ENCODE measurements at places on chromosomes 4 and X.

DNA sequence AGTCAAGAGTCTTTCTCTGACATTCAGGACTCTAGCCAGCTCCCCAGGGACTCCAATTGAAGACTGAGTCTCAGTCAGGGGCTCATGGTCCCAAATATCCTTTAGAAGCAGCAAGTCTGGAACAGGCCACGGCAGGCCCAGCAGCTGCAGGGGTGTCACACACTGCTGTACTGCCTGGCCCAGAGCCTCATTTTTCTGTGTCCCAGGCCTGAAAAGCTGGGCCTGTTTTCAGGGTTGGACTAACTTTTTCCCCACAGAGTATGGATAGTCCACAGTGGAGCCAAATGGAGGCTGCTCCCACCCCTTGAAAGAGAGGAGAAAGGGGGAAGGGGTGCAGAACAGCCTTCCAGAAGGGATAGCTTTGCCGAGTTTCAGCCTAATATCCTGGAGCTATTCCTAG, 146.8 kb upstream of the NALF2 start:
- no peak for DNase-seq

DNA sequence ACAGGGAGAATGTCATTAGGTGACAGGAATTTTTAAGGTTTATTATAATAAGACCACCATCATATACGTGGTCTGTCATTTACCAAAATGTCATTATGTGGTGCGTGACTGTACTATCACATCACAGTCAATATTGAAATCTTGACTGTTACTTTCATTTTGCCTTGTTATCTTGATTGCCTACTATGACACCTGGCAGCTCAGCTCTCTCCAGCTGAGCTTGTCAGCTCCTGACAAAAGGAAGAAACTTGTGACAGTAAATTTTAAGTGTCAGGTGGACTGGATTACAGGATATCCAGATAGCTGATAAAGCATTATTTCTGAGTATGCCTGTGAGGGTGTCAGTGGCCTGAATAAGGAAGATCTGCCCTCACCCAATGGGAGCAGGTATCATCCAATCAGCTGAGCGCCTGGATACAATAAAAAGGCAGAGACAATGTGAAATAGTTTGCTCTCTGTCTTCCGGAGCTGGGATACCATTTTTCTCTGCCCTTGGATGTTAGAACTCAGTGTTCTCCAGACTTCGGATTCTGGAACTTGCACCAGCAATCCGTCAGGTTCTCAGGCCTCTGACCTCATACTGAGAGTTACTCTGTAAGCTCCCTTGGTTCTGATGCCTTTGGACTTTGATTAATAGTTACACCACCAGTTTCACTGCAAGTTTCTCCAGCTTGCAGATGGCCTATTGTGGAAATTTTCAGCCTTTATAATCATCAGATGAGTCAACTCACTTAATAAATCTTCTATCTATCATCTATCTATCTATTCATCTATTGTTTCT, 1454.7 kb upstream of the IGFBP7 start:
- DNase-seq, result no peak

- DNase-seq, result no peak
Observed at GRCh38 chr4:56976837-56977320, 527 bp downstream of the NOA1 start.

DNA sequence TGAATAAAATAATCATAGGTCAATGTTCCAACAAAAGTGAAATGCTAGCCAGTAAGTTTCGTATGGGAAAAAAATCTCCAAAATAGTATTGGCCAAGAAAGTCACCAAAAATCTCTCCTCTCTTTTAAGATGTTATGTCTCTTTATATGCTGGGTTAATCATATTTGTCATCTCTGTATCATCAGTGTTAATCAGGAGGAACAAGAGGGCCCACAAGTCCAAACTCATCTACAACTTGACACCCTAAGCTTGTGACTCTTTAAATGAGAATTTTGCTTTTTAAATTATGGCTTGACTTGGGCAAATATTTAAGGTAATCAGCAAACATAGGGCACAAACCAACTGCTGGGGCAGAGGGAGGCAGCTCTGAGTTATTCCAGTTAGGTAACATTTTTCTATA, 75.5 kb downstream of the AMMECR1 start:
- DNase-seq, result no peak

- no peak for DNase-seq
Observed at GRCh38 chr4:143353797-143354196, 17.1 kb downstream of the GAB1 start.

DNA sequence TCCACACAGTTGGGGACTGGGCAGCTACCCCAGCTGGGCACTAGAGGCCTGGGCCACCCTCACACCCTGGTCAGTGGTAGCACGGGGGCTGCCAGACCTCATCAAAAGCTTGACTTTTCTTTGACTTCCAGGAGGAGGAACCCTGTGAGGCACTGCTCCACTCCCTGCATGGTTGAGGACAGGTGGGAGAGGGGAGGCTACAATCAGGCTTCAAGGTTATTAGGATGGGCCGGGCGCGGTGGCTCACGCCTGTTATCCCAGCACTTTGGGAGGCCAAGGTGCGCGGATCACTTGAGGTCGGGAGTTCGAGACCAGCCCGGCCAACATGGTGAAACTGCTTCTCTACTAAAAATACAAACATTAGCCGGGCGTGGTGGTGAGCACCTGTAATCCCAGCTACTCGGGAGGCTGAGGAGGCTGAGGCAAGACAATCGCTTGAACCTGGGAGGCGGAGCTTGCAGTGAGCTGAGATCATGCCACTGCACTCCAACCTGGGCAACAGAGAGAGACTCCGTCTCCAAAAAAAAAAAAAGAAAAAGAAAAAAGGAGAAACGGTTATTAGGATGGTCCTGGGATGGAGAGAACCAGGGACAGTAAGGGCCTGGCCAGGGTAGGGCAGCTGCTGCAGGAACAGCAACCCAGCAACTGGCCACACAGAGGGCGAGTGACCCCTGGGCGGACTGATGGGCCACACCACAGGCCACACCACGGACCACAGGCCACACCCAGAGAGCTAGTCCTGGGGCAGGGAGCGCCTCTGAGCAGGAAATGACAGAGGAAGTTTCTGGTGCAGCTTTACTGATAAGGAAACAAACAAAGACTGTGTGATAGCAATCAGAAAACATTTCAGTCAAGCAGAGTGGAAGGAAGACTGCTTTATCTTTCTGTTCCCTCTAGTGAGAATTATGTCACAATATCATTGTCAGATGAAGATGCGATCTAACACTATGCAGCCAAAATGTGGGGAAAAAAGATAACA, 20.5 kb upstream of the OPN1LW start:
- no peak for DNase-seq

DNA sequence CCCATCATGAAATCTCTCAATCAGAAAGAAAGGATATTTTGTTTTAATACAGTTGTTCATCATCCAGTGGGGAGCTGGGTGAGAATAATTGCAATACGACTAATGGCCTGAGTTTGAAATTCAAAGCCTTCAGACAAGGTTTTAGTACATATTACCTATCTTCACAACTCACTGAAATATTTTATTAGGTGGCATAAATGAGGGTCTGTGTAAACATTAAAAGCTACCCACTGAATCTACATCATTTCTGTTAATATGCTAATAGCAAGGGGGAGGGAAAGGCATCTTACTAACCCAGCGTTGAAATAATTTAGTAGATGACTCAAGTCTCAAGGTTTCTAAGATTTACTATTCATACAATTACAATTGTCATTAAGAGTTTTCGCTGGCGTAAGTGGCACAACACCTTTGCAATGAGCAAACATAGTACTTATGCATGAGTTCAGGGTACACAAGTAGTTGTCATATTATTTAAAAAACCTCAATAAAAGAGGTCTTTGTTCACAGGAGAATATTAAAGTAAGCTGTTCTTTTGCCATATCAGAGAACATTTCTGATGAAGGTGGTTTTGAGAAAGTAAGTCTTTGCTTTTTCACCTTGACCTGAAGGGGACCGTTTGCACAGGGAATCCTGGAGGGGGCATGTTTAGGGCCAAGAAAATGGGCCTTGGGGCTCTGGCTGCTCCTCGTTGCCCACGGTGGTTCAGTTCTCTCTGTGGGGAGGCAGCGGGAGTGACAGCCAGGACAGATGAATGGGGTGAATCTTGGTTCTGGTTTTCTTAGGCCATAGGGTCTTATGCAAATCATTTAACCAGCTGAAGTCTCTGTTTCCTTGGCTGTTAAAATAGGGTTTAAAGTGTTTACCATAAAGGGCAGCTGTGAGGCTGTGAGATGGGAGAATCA, 4.5 kb upstream of the RHOH start:
- DNase-seq, result no peak

GRCh38 chr4:105998171-105999063, 103.1 kb downstream of the NPNT start:
- no peak for DNase-seq

DNA sequence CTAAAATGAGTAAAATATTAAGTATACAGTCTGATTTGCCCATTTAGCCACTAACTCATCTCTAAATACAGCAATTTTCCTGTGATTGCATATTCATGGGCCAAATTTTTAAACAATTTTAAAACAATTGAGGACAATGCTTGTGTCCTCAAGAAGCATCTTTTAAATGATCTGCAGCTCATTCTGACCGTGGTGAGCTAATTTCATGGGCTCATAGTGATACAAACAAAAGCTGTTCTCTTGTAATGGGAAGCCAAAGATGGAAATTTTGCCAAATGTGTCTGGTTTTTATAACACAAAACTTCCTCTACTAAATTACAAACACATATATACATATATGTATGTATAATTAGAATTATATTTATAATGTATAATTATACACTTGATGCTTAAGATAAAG, 39.7 kb downstream of the HMGB2 start:
- no peak for DNase-seq

DNA sequence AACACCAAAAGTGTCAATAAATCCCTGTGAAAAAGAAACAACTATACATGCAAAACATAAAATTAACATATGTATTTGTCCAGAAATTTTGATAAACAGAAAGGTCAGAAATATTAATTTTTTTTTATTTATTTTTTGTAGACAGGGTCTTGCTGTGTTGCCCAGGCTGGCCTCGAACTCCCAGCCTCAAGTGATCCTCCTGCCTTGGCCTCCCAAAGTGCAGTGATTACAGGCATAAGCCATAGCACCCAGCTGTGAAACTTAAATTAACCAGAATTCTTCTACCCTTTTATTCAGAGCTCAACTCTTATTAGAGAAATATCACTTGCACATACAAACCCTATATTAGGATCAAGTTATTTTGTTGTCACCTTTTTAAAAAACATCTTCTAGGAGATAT, 16.2 kb downstream of the ANAPC10 start:
- DNase-seq, result no peak

DNA sequence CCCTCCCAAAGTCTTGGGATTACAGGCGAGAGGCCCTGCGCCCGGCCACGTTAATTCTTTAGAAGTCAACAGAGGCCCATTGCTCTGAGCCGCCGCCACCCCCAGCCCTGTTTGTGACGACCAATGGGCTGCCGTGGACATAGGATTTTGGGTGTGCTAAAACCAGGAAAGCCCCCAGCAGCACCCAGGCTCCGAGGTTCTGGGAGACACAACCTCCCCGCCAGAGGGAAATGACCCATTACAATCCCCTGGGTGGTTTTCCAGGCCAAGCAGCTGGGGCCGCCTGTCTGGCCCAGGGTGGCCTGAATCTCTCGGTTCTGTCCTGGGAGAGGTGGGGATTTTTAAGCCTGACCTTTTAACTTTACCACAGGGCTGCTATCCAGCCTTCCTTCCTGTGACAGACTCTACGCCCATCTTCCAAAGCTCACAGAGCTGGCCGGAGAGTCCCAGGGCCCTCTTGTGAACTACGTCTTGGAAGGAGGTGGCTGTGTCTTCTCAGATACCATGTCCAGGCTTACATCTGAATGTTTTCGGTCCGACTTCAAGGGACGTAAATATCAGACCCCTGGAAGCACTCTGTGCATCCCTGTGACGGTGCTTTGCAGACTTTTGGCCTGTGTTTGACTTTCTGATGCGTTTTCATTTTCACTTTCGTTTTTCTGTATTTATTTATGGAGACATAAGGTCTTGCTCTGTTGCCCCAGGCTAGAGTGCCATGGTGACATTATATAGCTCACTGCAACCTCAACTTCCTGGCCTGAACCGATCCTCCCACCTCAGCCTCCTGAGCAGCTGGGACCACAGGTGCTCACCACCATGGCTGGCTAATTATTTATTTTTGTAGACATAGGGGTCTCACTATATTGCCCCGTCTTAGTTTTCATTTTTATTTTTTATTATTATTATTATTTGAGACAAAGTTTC, 36.0 kb downstream of the P2RY8 start:
- no peak for DNase-seq

DNA sequence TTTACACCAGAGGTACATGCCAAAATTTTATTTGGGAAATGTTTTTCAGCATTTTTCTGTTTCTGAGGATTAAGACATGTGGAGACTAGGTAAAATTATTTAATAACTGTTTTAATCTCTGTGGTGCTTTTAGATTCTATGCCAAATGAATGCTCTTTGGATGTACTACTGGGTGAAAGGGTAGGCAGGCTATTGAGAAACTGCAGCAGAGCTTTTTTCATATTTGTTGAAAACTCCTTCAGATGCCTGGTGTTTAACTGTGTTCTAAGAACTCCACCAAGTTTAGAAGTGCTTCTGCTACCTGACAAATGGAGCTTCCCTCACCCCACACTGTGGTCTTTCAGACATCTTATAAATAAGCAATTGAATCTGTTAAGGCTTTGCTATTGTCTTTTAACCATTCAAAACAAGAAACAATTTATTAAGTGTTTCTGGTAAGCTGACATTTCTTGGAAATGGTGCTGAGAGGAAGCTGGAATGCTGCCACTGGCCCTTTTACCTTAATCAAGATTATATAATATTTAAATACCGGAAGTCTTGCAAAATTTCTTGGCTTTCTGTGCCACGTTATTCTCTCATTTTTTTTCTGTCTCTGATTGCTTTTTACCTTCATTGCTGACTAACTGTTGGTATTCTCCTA, 51.2 kb upstream of the CYSLTR1 start:
- DNase-seq, result no peak

DNA sequence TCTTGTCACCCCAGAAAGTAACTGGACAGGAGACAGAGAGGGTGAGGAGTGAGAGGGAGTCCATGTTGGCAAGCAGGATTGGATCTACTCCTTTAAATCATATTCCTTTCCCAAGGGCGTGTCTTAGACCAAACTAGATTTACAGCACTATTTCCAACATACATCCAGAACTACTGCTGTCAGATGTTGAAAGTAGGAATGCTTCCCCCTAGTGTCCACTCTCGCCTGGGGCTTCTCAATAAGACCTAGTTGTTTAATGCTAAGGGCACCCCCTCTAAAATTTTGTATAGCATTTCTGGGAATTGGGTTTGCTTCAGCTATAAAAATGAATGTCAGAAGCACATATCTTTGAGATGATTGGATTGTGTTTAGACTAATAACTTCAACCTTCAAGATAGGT, 13.3 kb downstream of the OFD1 start:
- DNase-seq, result no peak

- no peak for DNase-seq
Observed at GRCh38 chrX:14095702-14096101, 66.0 kb upstream of the GEMIN8 start.

DNA sequence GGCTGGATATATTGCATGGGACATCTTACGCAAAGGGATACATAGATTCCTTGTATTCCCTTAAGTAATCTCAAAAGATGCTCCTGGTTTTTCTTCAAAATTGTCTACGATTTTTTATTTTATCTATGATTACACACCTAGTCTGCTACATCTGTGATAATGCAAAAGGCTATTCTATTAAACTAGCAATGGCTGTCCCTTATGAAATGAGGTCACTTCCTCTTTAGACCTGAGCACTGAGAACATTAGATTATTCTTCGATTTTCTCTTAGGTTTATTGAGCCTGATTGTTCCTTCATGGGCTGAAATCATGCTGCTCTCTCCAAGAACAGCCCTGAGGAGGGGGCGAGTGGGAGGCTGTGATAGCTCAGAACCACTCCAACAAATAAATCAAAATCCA, 126.8 kb upstream of the ENPP6 start:
- no peak for DNase-seq

GRCh38 chrX:43718956-43719355, 62.9 kb downstream of the MAOA start:
- no peak for DNase-seq

- peak; percentile 62 for DNase-seq
Observed at GRCh38 chr4:72567821-72568675, 973 bp downstream of the ADAMTS3 start.

Data from right renal cortex interstitium (tissue), 3 donors.